ENCODE measurements at places on chromosomes 4 and X. TPM values are rescaled to one million over a fixed set of nuclear protein-coding genes. Genes with fewer than 3 reads are reported as not detected.

Gene GLRB
- not detected for total RNA-seq

Gene LGI2
- not detected for total RNA-seq

Gene SRPX2
- not detected for total RNA-seq

Gene DRD5
- not detected for total RNA-seq

Gene ETDB
- total RNA-seq = not detected
